ENCODE measurements at places on chromosomes 6 and 20.
A peak's percentile ranks its signal among the peaks of the same experiment; 100 is the strongest.

- no peak for DNase-seq
Measured at GRCh38 chr6:42260972-42261371, 43.3 kb upstream of the MRPS10 start.

DNA sequence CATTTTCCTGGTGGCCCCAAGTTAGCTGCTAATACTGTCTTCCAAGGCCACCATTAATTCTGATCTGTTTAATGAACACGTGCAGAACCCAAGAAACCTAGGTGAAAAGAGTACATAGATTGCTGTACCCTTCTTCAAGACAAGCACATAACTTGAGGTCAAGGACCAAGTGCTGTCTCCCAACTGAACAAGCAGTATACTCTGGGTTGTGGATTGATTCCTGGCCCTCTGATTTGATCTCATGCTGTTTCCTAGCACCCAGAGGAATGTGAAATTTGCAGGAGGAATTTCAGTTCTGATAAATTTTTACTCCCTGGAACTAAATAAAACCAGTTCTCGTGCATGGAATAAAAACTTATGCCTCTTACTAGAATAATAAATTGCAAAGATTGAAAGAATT is 75.6 kb downstream of the MTFR2 start:
- no peak for DNase-seq

DNA sequence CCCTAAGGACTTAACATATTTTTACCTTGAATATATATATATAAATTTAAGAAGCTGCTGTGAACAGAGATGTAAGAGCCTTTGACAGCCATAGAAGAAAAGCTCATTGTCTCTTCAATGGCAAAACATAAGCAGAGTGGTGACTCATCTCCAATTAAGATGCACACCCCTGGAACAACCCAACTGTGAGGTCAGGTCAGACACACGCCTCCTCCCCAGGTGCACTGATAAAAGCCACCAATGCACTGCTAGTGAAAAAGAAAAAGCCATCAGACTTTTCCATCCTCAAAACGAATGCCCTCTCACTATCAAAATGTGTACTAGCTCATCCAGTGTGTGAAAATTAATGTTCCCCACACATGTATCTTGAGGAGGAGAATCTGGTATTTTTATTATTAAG is 100.1 kb downstream of the SMLR1 start:
- DNase-seq, result no peak

DNA sequence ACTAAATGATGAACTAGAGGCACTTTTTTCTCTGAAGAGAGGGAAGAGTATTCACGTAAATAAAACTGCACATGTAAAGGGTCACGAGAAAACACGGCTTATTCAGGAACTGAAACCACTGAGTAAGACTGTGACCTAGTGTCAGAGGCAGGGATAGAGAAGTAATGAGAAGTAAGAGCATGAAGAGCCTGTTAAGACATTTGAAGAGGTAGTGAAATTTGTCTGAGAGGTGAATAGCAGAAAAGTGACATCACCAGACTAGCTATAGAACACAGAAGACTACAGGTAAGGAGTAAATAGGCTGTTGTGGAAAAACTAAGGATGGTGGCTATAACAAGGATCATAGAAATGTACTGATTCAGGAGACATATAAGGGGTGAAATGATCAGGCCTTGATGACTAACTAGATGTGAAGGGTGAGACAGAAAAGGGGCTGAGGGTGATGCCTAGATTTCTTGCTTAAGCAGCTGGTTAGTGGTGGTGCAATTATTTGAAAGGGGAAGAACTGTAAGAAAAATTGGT is 76.8 kb downstream of the REV3L start:
- DNase-seq, result peak; percentile 91

DNA sequence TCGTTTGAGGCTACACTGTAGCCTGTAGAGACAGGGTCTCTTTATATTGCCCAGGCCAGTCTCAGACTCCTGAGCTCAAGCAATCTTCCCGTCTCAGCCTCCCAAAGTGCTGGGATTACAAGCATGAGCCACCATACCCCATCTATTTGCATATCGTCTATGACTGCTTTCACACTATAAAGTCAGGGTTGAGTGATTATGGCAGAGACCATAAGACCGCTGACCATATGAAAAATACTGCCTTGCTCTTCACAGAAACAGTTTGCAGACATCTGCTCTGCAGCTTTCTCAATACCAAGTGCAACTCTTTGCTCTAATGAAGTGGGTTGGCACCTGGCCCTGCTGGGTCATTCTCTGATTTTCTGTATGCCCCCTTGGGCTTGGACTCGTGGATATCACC is 79.5 kb upstream of the PAK5 start:
- DNase-seq, result no peak

GRCh38 chr20:57402206-57403125 is 11.3 kb downstream of the RBM38 start:
- no peak for DNase-seq

DNA sequence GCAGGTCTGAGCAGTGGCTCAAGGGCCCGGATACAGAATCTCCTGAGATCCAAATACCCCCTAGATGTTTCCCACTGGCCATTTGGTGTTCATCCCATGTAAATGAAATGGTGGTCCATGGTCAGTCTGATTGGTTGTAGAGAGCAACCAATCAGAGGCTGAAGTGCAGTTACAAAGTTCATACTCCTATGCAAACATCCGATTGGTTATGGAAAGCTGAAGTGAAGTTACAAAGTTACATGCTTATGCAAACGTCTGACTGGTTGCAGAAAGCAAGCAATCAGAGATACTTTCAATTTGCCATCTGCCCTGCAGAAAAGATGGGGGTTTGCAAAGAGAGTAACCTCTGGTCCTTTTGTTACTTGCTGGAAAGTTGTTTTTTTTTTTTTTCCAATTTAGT is 313.6 kb downstream of the CDKAL1 start:
- DNase-seq, result no peak

GRCh38 chr6:137230547-137230946 is 11.4 kb upstream of the IFNGR1 start:
- DNase-seq, result no peak

DNA sequence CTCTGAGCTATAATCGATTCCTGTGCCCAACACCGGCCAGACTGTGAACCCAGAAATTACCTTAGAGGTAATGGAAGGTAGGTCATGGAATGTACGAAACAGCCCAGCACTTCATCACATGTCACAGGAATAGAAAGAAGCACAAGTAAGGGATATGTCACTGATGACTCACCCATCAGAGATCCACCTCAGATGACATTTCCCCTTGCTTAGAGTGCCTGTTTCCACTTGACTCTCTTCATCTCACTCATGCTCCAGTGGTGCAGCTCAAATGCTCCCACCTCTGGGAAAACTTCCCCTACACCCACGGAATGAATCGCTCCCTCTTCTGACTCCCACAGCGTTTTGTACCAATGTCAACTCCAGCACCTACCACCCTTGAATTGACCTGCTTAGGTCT is 381.6 kb upstream of the CNR1 start:
- DNase-seq, result no peak

DNA sequence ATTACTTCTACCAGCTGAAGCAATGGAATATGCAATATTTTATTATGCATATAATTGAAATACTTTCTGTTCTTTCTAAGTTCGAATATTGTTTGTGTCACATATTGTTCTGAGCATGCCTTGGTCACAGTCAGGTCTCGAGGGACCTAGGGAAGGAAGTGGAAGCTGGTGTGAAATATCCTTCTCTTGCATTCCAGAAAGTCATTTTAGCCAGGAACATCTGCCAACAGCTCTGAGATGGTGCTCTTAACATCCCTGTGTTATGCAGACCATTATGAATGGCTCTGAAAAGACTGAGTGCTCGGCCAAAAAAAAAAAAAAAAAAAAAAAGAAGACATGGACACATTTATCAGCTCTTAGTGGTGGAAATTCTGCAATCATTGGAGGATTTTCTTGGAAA is 132.7 kb upstream of the JAG1 start:
- no peak for DNase-seq

DNA sequence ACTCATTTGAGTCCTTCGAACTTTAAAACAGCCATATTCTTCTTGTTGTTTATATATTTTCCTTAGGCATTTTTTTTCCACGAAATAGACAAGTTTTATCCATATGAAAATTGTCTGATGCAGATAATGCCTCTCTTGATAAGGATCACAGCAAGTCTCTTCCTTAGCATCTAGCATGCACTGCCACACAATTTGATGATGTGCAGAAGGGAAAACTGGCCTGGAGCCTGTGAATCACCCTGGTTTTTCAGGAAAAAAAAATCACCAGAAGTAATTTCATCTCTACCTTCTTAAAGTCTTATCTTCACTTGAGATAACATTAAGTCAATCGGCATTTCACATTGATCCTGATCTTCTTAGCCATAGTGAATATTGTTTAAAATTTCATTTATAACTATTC is 199.8 kb downstream of the TENT5A start:
- DNase-seq, result no peak

- DNase-seq, result no peak
Measured at GRCh38 chr20:59571551-59572314, 32.6 kb upstream of the PHACTR3 start.

- no peak for DNase-seq
Measured at GRCh38 chr6:104312851-104313250, 546.9 kb downstream of the HACE1 start.

All from GM12864 (cell line).